MM.1S (cell line): ENCODE measurements at places on chromosomes 5 and 9.
A peak's percentile ranks its signal among the peaks of the same experiment; 100 is the strongest.

DNA sequence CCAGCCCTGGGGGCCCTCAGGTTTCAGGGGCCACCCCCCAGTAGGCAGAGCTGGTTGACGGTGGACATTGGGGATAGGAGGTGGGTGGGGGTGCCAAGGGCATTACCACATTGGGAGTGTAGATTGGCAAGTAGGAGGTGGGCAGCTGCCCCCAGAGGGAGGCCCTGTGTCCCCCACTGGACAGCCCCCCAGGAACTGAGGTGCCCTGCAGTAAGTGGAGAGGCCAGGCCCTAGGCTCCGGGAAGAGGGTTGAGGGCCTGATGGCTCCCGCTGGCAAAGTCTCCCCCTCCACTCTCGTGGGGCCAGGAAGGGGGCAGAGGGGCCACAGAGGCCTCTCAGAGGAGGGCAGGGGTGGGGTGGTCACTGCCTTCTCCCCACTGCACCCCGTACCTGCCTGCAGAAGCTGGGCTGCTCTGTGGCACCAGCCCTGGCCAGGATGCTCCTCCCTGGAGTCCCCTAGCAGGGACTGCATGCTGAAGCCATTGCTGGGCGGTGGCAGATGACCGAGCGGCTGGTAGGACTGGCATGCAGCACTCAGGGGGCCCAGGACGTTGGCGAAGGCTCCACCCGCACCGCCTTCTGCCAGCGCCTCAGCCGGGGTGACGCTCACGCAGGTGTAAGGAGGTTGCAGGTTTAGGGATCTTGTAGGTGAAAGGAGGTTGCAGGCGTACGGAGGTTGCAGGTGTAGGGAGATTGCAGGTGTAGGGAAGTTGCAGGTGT is 89.6 kb upstream of the CACNA1B start:
- no peak for DNase-seq

DNA sequence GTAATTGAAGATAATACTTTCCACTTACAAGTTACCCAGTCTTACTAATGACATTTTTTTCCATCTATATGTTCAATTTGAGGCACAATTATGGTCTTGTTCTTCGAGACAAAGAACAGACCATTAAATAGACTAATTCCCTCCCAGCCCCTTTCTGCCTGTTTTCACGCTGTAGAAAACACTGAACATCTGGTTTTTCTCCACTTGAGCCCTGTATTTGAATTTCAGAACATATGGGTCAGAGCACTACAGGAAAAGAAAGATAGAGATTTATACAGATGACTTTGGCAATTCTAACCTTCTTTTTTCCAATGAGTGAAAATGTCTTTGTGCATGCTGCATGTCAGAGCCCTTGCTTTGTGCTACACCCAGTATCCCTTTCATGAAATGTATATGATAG is 506.9 kb downstream of the LRRC70 start:
- DNase-seq, result no peak

DNA sequence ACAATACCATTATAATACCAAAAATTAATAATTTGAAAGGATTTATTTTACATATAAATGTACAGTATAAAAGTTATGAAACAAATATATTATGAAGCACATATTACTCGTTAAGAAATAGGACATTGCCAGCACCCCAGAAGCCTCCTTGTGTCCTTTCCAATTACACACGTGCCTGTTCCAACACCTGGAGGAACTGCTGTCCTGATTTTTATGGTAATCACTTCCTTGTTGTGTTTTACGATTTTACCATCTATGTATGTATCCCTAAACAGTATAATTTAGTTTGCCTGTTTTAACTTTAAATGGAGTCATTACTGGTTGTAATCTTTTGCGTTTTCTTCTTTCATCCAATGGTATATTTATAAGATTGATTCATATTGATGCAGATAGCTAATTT is 105.0 kb downstream of the CDC42SE2 start:
- DNase-seq, result no peak

DNA sequence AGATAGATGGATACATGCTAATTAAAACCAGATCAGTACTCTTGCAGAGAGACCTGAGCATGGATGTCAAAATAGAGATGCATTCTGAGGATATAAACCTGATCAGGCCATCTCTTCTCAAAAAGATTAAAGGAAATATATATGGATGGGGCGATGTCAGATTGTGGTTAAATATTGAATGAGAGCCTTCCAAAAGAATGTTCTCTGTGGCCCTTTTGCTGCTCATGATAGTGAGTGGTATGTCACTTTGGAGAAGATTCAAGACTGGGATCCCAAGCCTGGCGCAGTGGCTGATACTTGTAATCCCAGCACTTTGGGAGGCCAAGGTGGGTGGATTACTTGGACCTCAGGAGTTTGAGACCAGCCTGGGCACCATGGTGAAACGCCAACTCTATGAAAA is 20.5 kb downstream of the ZNF131 start:
- no peak for DNase-seq

GRCh38 chr9:116661037-116661954 is 25.8 kb upstream of the TRIM32 start:
- peak; percentile 55 for DNase-seq

DNA sequence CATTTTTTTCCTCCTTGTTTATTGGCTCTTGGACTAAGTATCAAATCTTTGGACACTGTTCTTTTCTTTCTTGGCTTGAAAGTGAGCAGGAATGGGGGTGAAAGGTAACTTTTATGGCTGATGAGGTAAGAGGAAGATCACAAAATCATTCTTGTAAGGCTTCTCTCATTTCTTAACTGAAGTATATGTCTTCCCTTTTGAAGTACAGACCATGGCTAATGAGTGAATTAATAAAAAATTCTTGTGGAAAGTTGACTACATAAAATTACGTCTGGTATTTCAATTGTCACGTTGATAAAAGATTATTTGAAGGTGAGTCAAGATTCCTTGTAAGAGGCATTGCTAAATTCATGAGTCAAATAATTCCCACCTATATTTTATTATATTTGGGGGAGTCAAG is 25.1 kb downstream of the VCAN start:
- DNase-seq, result no peak

- no peak for DNase-seq
Measured at GRCh38 chr5:143614831-143615230, 197.1 kb upstream of the HMHB1 start.

GRCh38 chr9:92637326-92637725 is 32.6 kb downstream of the IPPK start:
- DNase-seq, result no peak

GRCh38 chr5:125719681-125720347 is 703.4 kb upstream of the GRAMD2B start:
- DNase-seq, result no peak

DNA sequence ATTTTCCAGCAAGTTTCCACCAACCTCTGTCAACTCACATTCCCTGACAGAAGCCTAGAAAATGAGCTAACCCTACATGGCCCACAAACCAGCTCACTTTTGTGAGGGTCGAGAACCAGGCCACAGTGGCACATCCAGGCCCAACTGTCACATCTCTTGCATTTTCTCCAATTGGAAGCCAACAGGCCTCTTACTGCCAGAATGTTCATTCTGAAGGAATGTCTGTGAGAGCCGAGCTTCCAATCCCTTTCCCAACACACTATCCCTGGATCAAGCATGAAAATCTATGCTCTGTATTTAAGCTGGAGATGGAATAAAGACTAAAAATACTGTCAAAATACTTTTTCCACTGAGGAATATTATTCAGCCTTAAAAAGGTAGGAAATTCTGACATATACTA is 20.0 kb downstream of the MARCHF3 start:
- no peak for DNase-seq

GRCh38 chr5:108523360-108523759 is 141.5 kb upstream of the FBXL17 start:
- no peak for DNase-seq

DNA sequence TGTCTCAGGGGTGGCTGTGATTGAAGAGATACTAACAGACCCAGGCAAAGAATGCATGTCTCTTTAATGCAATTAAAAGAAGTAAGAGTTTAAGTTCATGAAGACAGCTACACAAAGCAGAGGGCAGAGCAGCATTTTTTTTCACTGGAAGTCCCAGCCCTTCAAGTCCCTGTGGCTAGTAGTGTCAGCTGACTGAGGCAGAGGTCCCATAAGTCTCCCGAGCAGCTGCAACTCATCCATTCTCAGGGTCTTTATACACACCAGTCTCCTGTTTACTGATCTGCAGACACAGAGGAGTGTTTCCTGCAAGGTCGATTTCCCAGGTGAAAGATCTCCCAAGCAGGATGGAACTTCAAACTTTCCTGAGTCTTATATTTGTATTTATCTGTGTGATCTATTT is 169.4 kb upstream of the GLRA1 start:
- no peak for DNase-seq
